Natural killer cell treated with Interleukin-12 subunit alpha and Interleukin-12 subunit beta and Interleukin-15 and Interleukin-18, amount 100 ng/mL, for 72 hours (primary cell): ENCODE measurements at places on chromosomes 2 and 18. TPM values are rescaled to one million over a fixed set of nuclear protein-coding genes. Genes with fewer than 3 reads are reported as not detected.
A peak's percentile ranks its signal among the peaks of the same experiment; 100 is the strongest.

GRCh38 chr2:173401716-173402326 is 47.1 kb downstream of the CDCA7 start:
- DNase-seq, result no peak
- H3K4me3 ChIP-seq, result no peak overlapping the region
- peaks cover 48% of the 10 kb centered on the region for H3K27me3 ChIP-seq

PSD4 gene
- 305 TPM for total RNA-seq

C2orf66 gene
- 1.3 TPM for total RNA-seq

CAPN14 gene
- total RNA-seq, result 0.43 TPM

ANKRD36C gene
- total RNA-seq, result 44.4 TPM

GRCh38 chr2:64525317-64525613 is 1.1 kb downstream of the AFTPH start:
- peak overlapping the region; percentile 86 for H3K4me3 ChIP-seq
- peaks cover 33% of the 10 kb centered on the region for H3K4me1 ChIP-seq
- H3K27ac ChIP-seq, result peak overlapping the region; percentile 87
- no peaks in the 10 kb centered on the region for H3K27me3 ChIP-seq
- H3K36me3 ChIP-seq, result peaks cover 4% of the 10 kb centered on the region

DNA sequence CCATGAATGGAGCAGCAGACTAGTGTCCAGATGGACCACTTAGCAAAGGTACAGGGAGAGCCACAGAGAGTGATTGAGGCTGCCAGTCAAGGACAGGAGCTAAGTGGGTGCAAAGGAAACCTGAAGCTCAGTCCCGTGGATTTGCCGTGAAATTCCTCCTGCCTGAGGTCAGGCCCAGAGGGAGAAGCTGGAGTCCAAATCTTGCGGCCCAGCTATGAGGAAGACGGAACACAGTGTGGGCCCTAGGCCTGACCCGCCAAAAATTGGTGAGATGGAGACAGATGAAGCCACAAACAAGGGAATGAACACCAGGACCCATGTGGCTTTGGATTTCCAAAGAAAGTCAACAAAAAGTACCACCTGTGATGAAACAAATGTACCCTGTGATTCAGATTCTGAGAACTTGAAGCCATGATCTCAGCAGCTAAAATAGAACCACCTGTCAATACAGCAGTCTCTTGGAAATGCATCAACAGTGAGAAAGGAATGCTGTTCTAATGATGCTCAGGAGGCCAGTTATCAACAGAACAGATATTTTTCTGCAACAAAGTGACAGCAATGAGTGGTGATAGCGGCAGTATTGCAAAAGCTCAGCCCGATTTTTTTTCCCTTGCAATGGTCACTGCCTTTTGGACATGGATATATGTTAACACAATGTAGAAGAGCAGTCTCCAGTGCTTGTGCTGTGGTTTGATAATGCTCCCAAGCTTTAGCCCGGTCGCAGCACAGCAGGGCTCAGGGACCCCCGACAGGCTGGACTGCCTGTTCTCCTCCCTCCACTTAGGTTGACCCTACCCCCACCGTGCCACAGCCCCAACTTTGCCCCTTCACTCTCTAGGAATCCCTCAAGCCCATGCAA is 10.7 kb downstream of the COL6A3 start:
- H3K27ac ChIP-seq, result no peak overlapping the region
- no peaks in the 10 kb centered on the region for H3K36me3 ChIP-seq
- H3K27me3 ChIP-seq, result peaks cover 25% of the 10 kb centered on the region
- H3K4me1 ChIP-seq, result no peaks in the 10 kb centered on the region
- H3K4me3 ChIP-seq, result no peak overlapping the region

DNAJC5G gene
- not detected for total RNA-seq

DNA sequence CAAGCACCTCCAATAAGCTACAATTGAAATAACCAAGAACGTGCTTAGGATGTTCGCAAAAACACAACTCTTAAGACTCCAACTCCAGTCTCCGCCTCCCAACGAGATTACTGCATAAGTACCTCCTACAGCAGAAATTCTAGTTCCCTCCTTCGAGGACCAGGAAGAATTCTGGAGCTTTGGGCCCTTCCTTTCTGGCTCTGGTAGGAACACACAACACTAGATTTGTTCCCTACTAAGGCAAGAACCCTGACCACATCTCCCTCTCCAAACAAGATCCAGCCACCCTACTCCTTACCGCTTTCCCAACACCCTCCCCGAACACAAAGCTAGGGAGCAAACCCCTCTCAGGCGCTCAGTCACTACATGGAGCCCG is 721 bp downstream of the ADAM17 start:
- H3K27me3 ChIP-seq, result no peaks in the 10 kb centered on the region
- H3K4me3 ChIP-seq, result peak overlapping the region; percentile 95
- peaks cover 15% of the 10 kb centered on the region for H3K36me3 ChIP-seq
- peaks cover 47% of the 10 kb centered on the region for H3K4me1 ChIP-seq
- peak overlapping the region; percentile 94 for H3K27ac ChIP-seq

DNA sequence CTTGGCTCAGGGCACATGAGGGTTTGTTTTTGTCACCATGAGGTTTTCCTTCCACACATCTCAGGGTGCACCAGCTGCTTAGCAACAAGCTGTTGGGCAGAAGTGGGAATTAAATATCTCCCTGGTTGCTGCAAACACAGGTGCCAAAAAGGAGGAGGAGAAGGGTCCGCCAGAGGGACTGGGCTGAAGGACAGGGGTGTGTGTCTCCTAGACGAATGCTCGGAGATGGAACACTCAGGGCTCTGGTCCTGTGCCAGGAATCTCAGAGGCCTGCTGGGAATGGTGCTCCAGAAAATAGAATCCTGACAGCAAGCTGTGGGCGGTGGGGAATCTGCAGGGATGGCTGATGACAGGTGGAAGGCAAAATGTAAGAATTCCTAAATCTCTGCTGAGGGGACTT is 94.5 kb downstream of the VSNL1 start:
- H3K36me3 ChIP-seq, result no peaks in the 10 kb centered on the region
- H3K27me3 ChIP-seq, result no peaks in the 10 kb centered on the region
- H3K27ac ChIP-seq, result no peak overlapping the region
- DNase-seq, result no peak
- no peaks in the 10 kb centered on the region for H3K4me1 ChIP-seq

- no peak overlapping the region for H3K27ac ChIP-seq
- peaks cover 37% of the 10 kb centered on the region for H3K27me3 ChIP-seq
- peak overlapping the region; percentile 34 for H3K4me3 ChIP-seq
- DNase-seq, result no peak
- no peaks in the 10 kb centered on the region for H3K36me3 ChIP-seq
- H3K4me1 ChIP-seq, result peaks cover 17% of the 10 kb centered on the region
These were observed 39.1 kb upstream of the DTNB start for GRCh38 chr2:25712455-25712854.

- no peak overlapping the region for H3K4me3 ChIP-seq
- peak overlapping the region; percentile 99 for H3K27ac ChIP-seq
- no peaks in the 10 kb centered on the region for H3K27me3 ChIP-seq
- DNase-seq, result no peak
These were observed 68.7 kb downstream of the ZFP36L2 start for GRCh38 chr2:43157506-43158246.

GRCh38 chr2:233059797-233060500 is at the start of gene INPP5D:
Gene INPP5D (plus strand): TSS chr2:233060342. CDS start chr2:233060479, 137 bp downstream.
- peak; percentile 90 for DNase-seq
- peak within 1 kb of the TSS; percentile 86 for H3K4me3 ChIP-seq
- H3K36me3 ChIP-seq, result no peaks in the 10 kb centered on the region
- H3K27ac ChIP-seq, result peak within 1 kb of the TSS; percentile 95

GRCh38 chr2:240603081-240603835 is 16.7 kb downstream of the CAPN10 start:
- H3K27me3 ChIP-seq, result no peaks in the 10 kb centered on the region
- no peak for DNase-seq
- no peak overlapping the region for H3K27ac ChIP-seq
- no peak overlapping the region for H3K4me3 ChIP-seq
- no peaks in the 10 kb centered on the region for H3K36me3 ChIP-seq
- H3K4me1 ChIP-seq, result no peaks in the 10 kb centered on the region

SLC4A5 gene
- total RNA-seq, result 3.2 TPM

DNA sequence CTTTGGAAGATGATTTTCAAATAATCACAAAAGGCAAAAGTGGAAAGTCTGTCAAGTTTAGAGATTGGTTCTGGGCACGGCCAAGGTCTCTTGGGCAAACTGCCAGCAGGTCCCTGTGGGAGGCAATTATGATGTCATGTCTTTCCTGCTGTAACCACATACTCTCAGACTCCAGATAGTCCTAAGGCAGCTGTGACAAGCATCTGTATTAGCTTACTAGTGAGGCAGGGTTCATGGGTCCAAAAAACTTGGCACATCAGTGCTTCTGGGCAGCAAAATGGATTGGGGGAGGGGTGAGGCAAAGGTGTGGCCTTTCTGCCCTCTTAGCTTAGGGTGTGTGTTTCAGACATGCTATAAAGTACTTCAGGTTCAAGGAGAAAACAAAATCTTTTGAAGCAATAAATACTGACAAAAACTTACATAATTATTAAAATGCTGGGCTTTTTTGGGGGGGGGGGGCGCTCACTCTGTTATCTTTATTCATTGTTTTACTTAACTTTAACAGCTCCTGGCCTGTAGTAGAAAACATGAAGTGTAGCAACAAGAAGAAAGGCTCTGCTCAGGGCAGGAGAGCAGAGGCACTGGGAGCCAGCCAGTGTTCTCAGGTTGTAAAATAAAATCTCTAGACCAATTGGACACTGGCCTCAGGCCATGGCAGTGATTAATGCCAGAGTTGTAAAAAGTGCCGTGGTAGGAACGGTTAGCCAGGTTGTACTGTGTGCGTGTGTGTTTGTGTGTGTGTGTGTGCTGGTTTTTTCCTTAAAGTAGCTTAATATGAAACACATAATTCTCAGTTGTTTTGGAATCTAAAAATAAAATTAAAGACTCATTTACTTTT is 14.3 kb upstream of the TANC1 start:
- H3K4me1 ChIP-seq, result peaks cover 4% of the 10 kb centered on the region
- no peak for DNase-seq
- H3K4me3 ChIP-seq, result no peak overlapping the region
- peaks cover 10% of the 10 kb centered on the region for H3K27me3 ChIP-seq

- no peak overlapping the region for H3K4me3 ChIP-seq
- no peaks in the 10 kb centered on the region for H3K4me1 ChIP-seq
- no peak for DNase-seq
- no peaks in the 10 kb centered on the region for H3K36me3 ChIP-seq
- H3K27ac ChIP-seq, result no peak overlapping the region
- H3K27me3 ChIP-seq, result no peaks in the 10 kb centered on the region
These were observed 249.5 kb downstream of the SLC4A3 start for GRCh38 chr2:219876931-219877330.

ABCG8 gene
- not detected for total RNA-seq

DNA sequence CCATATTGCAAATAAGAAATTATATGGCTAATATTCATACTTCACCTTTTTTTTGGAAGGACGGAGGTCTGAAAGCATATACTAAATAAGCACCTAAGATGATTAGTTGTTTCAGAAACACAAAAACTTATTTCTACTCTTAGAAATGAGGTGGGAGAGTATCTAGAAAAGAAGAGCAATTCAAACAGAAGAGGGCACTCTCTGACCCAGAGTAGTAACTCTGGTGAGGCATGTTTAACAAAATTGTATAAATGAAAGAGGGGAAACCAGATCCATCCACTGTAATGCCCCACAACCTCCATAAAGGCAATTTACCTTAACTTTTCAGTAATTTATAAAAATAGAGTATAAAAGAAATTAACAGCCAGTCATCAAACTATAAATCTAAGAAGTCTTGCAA is 669.6 kb upstream of the VRK2 start:
- DNase-seq, result no peak
- no peak overlapping the region for H3K27ac ChIP-seq
- H3K4me1 ChIP-seq, result no peaks in the 10 kb centered on the region
- no peak overlapping the region for H3K4me3 ChIP-seq
- H3K36me3 ChIP-seq, result peaks cover 4% of the 10 kb centered on the region
- H3K27me3 ChIP-seq, result no peaks in the 10 kb centered on the region

DNA sequence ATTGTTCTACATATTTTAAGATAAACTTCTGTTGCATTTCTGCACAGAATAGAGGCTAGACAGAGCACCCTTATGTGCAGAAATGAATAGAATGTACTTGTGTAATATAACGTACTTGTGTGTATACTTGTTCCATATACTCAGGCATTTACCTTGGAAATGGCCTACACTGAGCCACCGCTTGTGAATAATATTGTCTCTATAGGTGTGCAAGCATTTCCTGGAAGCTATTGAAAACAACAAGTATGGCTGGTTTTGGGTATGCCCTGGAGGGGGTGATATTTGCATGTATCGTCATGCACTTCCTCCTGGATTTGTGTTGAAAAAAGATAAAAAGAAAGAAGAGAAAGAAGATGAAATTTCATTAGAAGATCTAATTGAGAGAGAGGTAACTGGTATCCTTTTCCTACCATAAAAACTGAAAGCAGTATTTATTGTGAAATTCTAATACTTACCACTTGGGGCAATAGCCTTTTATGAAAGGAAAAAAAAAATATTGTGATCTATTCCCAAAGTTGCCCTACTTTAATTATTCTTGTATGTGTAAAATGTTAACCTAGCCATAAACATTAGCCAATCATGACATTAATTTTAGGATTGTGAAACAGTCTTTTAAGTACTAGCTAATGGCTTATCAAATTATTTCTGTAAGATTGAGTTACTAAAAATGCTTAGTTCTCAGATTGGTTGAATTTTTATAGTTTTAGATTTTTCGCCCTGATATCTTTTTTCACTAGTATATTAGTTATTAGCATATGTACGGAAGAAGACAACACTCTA is 18.0 kb downstream of the ZC3H15 start:
- H3K4me3 ChIP-seq, result no peak overlapping the region
- no peak for DNase-seq
- H3K4me1 ChIP-seq, result peaks cover 8% of the 10 kb centered on the region

DNA sequence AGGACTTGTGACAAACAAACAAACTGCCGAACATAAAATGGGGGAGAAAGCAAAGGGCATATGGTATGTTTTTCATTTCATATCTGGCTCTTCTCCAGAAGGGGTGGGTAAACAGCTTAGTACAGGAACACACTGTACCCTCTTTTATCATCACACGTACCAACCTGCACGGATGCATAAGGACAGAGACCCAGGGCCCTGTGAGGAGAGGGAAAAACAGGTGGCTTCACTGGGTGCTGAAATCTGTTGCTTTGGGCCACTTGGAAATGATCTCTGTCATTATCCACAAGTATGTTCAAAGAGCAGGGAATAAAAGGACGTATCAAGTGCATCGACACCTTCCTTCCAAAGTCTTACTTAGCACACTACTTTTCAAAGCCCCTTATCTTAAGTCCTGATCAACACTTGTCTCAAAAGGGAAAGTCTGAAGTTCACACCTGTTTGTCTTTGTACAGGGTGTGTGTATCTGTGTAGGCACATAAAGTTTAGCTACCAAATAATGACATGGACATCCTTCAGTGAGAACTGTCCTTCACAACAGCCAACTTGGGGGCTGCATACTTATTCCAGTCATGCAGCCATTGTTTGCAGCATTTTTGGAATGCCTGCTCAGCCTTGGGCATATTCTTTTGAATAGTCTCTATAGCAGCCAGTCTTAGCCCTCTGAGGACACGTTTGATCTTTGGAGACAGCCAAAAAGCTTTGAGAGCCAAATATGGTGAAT is 60.6 kb downstream of the IRS1 start:
- no peaks in the 10 kb centered on the region for H3K4me1 ChIP-seq
- H3K4me3 ChIP-seq, result no peak overlapping the region
- DNase-seq, result no peak
- H3K27me3 ChIP-seq, result peaks cover 17% of the 10 kb centered on the region
- no peaks in the 10 kb centered on the region for H3K36me3 ChIP-seq

- peaks cover 2% of the 10 kb centered on the region for H3K27me3 ChIP-seq
- DNase-seq, result no peak
- H3K27ac ChIP-seq, result no peak overlapping the region
- no peaks in the 10 kb centered on the region for H3K4me1 ChIP-seq
- H3K4me3 ChIP-seq, result no peak overlapping the region
- H3K36me3 ChIP-seq, result no peaks in the 10 kb centered on the region
These were observed 55.7 kb downstream of the ARHGEF33 start for GRCh38 chr2:38945372-38945771.

GRCh38 chr2:55420871-55421270 is 1.2 kb upstream of the CCDC88A start:
- no peak for DNase-seq
- peak overlapping the region; percentile 94 for H3K4me3 ChIP-seq
- H3K4me1 ChIP-seq, result peaks cover 31% of the 10 kb centered on the region
